ENCODE measurements at places on chromosomes 11 and 22.

- DNase-seq: peak; percentile 14
Observed at GRCh38 chr22:49234459-49234858, 593.2 kb downstream of the BRD1 start.

GRCh38 chr22:50086526-50086925, 1.3 kb upstream of the MLC1 start:
- DNase-seq: no peak

GRCh38 chr22:24801901-24802465, 4.0 kb upstream of the SGSM1 start:
- DNase-seq: no peak

DNA sequence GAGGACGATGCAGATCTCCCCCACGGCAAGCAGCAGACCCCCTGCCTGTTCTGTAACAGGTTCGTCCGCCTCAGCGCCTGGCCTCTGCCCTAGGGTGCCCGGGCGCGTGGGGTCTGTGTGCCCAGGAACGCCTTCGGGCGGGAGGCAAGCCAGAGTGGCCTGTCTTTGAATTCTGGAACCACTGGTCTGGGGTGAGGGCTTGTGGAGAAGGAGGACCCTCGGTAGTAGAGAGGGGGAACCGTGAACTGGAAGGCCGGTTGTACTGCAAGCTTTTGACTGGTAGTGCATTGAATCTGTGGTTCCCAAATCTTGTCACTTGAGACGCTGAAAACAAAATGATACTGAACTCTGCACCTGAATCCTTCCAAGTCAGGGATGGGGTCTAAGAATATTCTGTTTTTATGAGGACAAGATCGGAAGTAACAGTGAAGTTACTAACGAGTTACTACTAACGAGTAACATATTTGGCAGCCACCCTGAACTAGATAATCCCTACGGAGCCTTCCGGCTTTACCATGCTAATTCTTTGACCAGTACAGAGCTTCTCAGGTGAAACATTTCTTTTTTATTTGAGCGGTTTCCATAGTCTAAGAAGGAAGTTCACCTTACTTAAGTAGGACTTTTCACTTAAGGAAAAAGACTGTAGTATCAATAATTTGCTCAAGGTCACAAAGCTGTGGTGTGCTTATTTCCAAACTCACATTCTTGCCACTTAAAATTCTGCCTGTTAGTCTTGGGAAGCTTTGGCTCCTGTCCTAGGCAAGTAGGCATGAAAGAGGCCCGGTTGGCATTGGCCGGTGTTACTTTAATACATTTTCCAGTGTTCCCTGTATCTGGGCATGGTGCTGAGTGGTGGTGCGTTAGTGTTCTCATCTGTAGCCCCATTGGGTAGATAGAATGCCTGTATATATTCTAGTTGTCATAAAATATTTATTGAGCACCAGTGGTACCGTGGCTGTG, 860 bp downstream of the PRMT3 start:
- no peak for DNase-seq

DNA sequence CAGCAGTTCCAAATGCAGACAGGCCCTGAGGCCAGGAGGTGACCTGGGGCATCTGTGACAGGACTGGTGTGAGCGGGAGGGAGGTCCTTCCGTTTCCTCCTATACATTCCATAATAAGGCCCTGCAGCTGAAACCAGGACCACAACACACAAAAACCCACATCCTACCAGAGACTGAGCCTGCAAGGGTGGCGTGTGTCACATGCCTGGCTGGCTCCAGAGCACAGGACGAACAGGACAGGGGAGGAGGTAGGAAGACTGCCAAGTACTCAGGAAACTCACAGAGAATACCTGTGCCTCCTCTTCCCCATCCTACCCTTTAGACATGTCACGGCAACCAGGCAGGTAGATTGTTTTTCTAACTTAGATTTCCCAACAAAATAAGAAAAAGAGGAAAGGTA, 103.9 kb downstream of the ARL14EP start:
- no peak for DNase-seq

DNA sequence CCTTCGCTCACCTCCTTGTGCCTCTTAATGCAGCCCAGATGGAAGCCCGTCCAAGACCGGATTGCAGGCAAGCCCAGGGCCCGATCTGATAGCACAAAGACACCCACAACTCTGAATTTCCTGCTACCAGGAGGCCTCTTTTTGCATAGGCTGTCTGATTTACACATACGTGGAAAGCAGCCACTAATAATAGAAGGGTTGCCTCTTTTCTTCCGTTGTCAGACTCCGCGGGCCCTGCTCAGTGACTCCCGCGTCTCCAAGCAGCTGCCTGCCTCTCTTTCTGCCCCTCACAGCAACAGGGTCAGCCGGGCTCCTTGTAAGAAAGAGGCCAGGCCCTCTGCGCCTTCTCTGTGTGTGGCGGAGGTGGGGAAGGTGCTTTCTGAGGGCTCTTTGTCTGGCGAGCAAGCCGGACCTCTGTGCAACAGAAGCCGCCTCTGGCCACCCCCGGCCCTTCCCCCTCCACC, 26.7 kb downstream of the FLI1 start:
- peak; percentile 75 for DNase-seq

- DNase-seq: peak; percentile 92
Observed at GRCh38 chr22:45905326-45905923, 71.5 kb downstream of the WNT7B start.

- no peak for DNase-seq
Observed at GRCh38 chr22:16932577-16932976, 75.4 kb downstream of the GAB4 start.

- no peak for DNase-seq
Observed at GRCh38 chr11:20036626-20037335, 123.5 kb downstream of the DBX1 start.

DNA sequence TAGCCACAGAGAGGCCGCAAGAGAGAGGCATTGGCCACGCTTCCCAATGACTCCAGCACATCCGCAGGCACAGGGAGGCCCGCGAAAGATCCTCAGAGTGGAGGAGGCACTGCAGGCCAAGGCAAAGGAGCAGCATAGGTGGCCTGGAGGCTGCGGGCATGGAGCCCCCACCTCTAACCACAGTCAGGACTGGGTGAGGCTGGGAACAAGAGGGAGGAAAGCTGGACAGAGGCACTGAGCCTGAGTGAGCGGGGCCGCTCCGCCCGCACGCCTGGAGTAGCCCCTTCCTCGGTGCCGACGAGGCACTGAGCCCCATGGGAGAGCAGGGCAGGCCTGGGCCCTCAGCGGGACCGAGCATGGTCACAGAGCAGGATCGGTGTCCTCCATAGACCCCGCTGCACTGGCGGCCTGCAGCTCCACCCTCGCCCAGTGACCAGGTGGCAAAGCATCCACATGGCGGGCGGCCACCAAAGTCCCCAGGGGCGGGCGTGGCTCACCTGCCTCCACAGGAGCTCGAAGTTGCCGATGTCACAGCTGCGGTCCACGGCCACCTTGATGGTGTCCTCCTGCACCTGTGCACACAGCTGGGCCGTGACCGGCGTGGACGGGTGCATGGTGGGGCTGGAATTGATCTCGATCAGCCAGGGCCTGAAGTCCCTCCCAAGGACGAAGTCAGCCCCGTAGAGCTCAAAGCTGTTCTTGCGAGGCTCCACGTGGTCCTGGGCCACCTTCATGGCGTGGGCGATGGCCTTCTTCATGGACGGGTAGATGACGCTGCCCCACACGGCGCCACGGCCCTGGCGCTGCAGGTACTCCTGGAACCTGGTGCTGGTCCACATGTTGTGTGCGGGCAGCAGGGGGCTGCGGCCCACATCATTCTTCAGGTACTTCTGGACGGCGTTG, 18.9 kb upstream of the IL17REL start:
- no peak for DNase-seq

- no peak for DNase-seq
Observed at GRCh38 chr11:66157182-66157864, 87.3 kb downstream of the PACS1 start.

GRCh38 chr22:39845529-39845928, 48.0 kb downstream of the ENTHD1 start:
- no peak for DNase-seq

GRCh38 chr22:44609400-44609988, 92.5 kb upstream of the PRR5 start:
- DNase-seq: no peak

DNA sequence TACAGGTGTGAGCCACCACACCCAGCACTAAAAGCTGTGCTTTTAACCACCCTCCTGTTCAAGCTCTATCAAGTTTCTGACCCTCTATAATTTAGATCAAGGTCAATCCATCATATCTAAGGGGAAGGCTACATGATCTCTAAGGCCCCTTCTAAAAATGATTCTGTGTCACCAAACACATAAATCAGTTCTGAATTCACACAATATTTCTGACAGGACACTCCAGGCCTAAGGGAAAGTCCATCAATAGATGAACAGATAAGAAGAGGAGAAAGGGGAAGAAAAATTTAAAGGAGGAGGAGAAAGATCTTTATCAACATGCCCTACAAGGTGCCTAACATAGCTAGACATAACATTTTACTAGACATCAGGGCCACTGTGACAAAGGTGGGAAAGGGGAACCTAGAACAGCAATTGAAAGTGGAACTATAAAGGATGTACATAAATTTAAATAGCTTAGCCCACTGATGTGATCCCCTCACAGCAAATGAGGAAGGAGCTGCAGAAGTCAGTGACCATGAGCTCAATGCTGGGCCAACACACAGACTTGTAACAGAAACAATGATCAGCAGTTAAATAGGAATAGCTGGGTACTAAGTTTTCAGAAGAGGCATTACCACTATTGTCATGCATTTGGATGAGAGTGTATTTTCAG, 4.7 kb downstream of the PRCP start:
- no peak for DNase-seq

DNA sequence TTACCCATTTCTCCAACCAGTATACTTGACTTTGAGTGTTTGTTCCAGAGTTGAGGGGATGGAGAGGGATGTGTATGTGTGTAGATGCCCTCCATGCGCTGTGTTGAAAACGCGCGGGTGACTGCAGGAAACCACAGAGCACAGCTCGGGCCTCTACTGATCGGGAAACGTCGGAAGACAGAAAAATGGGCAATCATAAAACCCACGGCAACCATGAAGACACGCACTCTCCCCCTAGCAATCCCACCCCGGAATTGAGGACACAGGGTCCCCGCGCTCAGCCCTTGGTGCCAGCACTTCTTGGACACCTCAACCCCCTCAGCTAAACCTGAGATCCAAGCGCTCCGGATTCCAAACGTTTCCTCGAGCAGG, 251 bp upstream of the UQCC3 start:
- no peak for DNase-seq

DNA sequence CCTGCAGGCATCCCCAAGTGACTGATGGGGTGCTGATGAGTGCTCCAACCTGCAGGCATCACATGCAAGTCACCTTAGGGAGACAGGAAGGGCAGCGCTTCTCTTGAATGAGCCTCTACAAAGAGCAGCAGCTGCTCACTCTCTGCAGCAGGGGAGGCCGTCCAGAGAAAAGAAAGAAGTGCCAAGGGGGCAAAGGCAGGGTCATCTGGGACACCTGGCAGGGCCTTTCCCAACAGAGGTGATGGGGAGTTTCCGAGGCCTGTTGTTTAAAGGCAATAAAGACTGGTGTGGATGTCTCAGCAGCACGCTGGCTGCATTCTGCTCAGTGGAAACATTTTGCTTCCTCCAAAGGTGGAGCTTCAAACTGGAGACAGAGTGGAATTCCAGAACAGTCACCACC, 113.7 kb downstream of the ETS1 start:
- DNase-seq: no peak

DNA sequence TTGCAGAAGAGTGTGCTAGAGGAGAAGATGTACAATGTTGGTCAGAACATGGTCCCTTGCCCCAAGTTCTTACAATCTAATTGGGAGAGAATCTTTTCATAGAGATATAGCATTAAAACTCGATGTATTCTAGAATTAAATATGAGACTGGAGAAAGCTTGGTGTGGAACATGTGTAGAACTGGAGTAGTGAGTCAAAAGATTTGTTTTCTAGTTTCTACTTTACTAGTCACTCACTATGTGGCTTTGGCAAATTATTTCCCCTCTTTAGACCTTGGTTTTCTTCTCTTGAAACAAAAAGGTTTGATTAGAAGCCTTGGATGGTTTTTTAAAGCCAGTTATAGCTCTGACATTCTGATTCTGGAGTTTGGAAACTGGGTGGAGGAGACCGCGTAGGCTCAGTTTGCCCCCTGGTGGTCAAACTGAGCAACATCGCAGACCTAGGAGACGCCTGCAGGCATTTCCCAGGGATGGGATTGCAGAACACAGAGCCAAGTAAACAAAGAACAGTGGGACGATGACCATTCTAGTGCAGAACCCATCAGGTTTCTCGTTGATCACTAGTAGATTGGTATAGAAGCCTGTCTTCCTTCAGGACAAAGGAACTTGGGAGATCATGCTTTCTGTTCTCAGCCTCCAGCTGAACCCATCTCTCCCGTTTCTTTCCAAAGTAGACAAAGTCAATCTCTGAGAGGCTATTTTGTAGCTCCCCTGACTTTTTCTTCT, 8.5 kb upstream of the CHRDL2 start:
- no peak for DNase-seq

- no peak for DNase-seq
Observed at GRCh38 chr11:9150926-9151325, 59.5 kb upstream of the SCUBE2 start.

DNA sequence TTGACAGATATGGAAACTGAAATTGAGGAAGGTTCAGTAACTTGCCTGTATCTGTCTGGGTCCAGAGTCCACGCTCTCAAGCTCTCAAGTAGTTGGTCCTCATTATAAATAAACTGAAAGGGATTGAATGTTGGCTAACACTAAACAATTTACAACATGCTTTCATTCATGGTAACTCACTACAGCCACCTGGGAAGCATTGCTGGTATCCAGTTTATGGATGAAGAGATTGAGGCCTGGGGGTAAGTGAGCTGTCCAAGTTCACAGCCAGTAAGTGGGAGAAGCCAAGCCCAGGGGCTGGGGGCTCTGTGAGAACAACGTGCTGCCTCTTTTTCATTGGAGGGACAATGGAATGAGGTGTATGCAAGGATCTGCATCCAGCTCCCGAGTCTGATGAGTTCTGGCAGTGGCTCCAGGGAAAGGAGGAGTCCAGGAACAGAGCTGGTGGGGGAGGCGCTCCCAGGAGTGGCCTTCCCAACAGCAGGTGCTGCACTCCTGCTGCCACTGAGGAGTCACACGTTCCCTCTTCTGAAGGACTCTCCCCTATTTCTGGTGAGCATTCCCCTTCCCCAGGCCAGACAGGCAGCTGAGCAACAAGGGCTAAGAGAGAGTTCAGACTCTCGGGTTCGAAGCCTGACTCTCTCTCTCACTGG, 175.8 kb downstream of the CSNK2A3 start:
- no peak for DNase-seq

DNA sequence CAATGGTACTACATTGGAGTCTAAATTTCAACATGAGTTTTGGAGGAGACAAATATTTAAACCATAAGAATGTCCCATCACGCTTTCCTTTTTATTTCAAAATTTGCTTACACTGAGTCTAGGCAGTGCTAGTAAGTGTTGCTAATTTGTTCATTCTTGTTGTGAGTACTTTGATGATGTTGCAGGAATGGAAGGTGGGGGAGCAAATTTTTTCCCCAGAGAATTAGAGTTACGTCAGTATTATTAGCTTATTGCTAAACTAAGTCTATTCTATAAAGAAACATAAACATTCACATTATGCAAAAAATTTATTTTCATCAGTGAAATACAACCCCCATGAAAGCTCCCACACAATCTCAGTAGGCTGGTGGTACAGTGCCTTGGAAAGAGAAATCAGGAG, 88.0 kb downstream of the BLID start:
- no peak for DNase-seq
